D721Med (cell line): ENCODE measurements at places on chromosomes 2 and 18.

- DNase-seq = no peak
Observed at GRCh38 chr2:22329211-22330154, 1055.5 kb upstream of the KLHL29 start.

DNA sequence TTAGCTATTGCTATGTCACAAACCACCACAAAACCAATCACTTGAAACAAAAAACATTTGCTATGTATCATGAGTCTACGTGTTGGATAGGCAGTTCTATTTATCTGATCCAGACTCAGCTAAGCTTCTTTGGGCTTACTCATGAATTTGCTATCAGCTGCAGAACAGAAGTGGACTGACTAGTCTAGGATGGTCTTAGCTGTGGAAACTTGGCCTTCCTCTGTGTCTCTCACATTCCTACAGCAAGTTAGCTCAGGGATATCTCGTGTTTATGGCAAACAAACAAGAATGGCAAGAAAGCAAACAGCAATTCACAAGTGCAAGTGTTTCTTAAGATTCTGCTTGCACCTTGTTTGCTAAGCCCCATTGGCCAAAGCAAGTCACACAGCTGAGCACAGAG, 288.0 kb upstream of the TNP1 start:
- DNase-seq = no peak

DNA sequence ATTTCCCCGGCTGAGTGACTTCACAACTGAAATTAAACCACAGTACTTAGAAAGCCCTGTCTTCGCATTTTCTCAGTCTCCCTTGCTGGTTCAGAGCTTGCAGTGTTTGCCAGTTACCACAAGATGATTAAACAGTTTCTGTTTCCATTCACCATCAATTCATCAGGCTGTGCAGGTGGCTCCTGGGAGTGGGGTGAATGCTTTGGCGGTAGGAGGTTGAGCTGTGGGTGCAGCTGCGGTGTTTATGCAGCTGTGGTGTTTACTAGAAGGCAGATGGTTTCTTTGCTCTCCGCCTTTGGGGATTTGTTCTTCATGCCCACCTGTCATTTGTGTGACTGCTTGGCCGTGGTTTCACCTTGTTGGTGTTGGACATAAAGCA, 16.1 kb downstream of the ACOXL start:
- DNase-seq = no peak

- DNase-seq = no peak
Observed at GRCh38 chr2:26687801-26688200, 4.7 kb upstream of the KCNK3 start.

DNA sequence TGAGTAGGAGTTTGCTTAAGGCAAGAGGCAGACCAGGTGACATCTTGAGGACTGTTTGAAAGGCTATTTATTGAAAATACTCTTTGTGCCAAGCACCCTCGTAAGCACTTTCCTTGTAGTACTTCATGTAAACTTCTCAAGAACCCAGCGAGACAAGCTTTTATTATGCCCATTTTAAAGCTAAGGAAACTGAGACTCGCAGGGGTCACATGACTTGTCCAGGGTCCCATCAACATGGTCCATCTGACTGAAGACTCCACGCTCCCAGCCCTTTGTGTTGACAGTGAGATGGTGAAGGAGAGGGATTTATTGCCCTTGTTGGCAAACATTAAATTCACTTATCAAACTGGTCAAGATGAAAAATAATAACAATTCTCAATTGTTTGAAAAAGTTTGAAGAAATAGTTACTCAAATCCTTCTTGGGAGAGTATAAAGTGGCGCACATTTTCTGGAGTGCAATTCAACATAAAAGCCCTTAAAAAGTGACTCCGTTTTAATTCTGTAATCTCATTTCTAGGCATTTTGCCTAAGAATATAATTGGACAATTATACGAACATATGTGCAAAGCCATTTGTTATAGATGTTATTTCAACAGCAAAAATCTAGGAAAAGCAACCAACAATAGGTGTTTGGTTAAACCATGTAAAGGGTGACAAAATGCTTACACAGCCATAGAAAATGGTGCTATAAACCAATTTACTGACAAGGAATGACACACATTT, 270.5 kb upstream of the NCKAP5 start:
- no peak for DNase-seq

- DNase-seq = no peak
Observed at GRCh38 chr2:109689973-109690372, 75.8 kb downstream of the SOWAHC start.

GRCh38 chr2:98127229-98127989, 40.4 kb downstream of the VWA3B start:
- no peak for DNase-seq

DNA sequence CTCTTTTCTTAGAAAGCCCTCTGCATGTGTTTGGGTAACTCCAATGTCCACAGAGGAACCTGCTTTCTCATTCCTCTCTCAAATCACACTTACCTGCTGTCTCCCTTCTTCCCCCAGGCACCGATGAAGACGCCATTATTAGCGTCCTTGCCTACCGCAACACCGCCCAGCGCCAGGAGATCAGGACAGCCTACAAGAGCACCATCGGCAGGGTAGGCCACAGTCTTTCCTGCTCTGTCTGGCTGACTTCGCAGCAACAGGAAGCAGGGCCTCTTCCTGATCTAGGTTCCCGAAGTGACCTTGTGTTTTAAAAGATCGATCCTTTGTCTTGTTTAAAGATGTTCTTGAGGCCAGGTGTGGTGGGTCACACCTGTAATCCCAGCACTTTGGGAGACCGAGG, 25.0 kb upstream of the GMCL1 start:
- no peak for DNase-seq

- no peak for DNase-seq
Observed at GRCh38 chr18:8991155-8991554, 111.3 kb upstream of the NDUFV2 start.

GRCh38 chr2:111975053-111975552, 76.7 kb downstream of the MERTK start:
- no peak for DNase-seq

DNA sequence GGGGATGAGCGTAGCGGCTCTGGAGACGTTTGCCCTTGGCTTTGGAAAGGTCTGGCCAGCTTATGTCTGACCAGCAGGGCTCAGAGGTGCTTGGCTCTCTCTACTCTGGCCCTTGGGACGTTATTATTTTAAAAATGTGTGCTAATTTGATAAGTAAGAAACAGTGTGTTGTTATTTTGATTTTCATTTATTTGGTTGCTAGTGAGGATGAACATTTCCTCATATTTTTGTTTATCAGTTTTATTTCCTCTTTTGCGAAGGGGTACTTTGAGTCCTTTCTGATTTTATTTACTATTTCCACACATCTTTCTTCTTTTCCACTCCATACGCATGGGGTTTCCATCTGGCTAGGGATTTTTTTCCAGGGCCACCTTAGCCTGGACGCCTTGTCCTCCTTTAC, 11.4 kb downstream of the CXCR4 start:
- no peak for DNase-seq

DNA sequence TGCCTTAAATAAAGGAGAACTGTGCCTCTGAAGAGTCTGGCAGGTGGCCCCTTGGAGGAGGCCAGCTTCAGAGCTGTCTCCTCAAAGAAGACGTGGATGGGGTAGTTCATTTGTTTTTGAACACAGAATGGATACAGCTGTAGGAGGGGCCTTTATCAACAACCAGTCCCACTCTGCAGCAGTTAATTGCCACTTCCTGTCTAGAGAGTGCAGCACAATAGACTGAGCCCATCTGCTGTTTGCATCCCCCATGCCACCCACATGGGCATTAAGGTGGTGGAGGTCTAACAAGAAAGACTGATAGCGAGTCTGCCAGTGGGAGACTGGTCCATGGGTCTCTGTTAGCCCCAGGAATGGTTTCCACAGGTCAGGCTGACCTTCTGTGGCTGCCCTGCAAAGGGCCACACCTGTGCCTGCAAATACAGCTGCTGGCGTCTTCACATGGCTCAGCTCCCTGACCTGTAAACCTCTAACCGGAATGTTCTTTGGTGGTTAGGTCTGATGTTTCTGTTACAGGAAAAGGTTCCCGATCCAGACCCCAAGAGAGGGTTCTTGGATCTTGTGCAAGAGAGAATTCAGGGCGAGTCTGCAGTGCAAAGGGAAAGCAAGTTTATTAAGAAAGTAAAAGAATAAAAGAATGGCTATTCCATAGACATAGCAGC, 153.3 kb upstream of the ITGA6 start:
- DNase-seq = no peak

GRCh38 chr2:85326406-85327159, 1.2 kb downstream of the TGOLN2 start:
- no peak for DNase-seq
